RWPE1 (cell line): ENCODE measurements at places on chromosomes 4 and X.

DNA sequence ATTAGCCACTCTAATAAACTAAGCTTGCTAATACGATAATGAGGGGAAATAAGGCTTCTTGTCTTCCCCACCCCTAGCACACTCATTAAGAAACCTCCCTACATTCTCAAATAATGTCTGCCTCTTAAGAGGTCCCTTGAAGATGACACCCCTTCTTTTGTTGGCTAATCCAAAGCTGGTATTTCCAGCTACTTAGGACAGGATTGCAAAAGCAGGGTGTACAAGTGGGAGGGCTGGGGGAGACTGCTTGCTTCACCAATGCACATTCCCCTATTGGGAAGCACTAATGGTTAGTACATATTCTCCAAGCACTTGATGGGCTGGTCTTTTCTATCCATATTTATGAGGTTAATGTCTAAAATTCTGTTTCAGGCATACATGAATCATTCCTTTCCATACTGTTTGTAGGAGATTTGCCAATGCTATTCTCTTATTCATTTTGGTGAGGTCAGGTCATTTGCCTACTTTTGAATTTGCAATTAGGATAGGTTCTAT, 16.8 kb upstream of the TIMM8A start:
- DNase-seq, result no peak

GRCh38 chrX:129427267-129427666, 96.0 kb downstream of the SMARCA1 start:
- no peak for DNase-seq

- no peak for DNase-seq
Observed at GRCh38 chrX:25012433-25012735, 3.4 kb downstream of the ARX start.

- no peak for DNase-seq
Observed at GRCh38 chr4:19455196-19455595, 796.5 kb upstream of the SLIT2 start.

- DNase-seq, result peak; percentile 0
Observed at GRCh38 chrX:150899191-150899757, 806 bp upstream of the CD99L2 start.

GRCh38 chrX:130789793-130790192, 113.2 kb downstream of the ENOX2 start:
- DNase-seq, result no peak

DNA sequence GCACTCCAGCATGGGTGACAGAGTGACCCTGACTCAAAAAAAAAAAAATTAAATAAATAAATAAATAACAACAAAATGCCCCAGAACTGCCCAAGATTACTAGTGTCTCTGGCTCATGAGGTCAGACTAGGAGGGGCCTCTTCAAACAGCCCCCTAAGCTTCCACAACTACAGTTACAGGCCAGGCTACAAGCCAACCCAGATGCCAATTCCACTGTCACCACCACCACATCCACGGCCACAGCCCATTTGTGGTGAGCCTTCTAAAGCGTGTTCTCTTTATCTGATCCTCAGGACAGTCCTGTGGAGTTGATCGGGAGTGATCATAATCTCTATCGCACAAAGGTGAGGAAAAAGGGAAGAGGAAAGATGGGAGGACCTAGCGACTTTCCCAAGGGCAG, 36.6 kb downstream of the IGFBP7 start:
- no peak for DNase-seq

DNA sequence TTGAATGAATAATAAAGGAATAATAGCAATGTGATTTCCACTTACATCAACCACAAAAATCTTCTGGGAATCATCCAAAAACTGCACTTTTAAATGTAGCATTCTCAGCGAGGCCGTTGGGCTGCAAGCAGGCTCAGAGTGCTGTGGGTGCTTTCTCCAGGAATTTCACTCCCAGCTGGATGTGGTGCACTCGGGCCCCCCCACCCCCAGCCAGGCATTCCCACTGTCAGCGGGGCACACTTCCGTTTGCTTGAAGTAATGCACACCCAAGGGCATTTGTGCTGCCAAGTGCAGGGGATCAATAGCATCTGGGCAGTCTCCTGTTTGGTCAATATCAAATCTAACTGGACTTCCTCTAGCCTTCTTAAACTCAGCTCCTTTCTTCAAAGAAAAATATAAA, at the start of gene FRMD7:
TSS of gene FRMD7 (minus strand) at position 278 of the 400 bp plus-strand sequence. CDS start at position 102, 176 bp downstream.
- DNase-seq, result no peak

DNA sequence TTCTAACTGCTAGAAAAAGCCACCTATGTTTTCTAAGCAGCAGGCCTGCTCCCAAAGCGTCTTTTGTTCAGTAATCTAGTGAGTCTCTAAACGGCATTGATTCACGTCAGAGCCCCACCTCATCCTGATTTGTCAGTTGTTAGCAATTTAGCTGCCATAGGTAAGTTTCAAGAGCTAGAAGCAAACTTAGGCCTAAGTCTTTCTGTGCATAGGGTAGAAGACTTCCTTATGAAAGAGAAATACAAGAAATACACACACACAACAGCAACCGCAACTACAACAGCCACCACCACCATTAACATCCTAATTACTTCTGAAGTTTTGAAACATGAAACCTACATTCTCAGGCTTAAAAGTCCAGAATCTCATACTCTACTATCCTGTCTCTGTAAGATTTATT, 531.1 kb upstream of the SPANXN1 start:
- DNase-seq, result no peak

- DNase-seq, result no peak
Observed at GRCh38 chrX:35711281-35711680, 86.9 kb upstream of the MAGEB16 start.

DNA sequence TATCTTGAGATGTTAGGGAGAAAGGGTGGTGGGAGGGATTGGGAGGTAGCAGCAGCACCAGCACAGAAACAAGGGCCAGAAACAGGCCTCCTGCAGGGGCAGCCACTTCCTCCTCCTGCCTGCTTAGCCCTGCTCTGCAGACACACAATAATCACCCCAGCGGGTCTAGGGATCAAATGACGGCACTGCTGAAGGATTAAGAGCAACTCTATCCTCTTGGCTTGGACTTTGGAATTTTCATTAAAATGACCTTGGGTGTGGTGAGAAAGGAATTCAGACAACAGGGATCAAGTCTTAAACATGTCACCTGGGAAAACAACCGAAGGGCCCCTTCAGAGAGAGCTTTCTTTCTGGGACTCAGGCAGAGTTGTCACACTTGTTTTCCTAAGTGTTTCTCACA, 353.4 kb downstream of the SPRY1 start:
- DNase-seq, result no peak

DNA sequence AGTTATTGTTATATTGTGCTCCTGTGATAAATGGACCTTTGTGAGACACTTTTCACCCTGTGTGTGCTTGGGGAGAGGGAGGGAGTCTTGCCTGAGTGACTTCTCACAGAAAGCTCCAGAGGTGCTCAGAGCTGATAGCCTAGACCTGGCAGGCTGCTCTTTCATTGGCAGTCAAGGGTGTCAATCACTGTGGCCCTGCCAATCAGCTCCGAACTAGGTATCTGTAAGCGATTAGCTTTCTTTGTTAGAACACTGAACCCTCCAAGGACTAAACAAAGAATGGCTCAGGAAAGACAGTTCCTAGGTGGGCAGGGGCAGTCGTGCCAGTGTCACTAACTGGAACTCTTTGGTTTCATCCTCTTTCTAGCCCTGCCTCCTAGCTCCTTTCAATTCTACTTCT, 2.7 kb upstream of the NALF2 start:
- no peak for DNase-seq
